ENCODE measurements at places on chromosomes 12 and 14.

DNA sequence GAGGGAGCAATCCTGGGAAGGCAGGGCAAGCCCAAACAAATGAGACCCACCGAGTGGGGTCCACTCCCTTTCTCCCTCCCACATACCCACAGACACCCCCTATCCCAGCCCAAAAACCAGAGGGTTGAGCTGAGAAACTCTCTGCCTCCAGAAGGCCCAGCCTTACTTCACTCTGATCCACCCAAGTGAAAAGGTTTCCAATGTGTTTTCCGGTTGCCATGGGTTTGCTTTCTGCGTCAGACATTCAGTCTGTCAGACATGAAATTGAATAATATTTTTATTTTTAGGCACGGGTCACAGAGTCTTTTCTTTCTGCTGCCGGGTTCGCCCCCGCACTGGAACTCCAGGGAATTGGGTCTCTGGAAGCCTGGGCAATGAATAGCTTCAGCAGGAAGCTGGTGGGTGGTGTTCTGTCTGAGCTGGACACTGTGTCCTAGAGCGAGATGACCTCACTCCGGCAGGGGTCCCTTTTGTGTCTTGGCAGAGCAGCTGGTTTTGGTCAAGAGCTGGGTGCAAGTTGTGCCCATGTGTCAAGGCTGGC is 69.8 kb upstream of the CLMN start:
- DNase-seq: peak; percentile 18

GRCh38 chr14:80425686-80426085 is 214.4 kb upstream of the DIO2 start:
- no peak for DNase-seq

- DNase-seq: no peak
Measured at GRCh38 chr14:72812292-72812851, 81.5 kb downstream of the DPF3 start.

- DNase-seq: peak; percentile 48
Measured at GRCh38 chr12:131189781-131190180, 236.1 kb downstream of the ADGRD1 start.

- DNase-seq: no peak
Measured at GRCh38 chr12:85441741-85442140, 161.7 kb downstream of the ALX1 start.

GRCh38 chr12:49948866-49949845 is 1.4 kb upstream of the AQP2 start:
- DNase-seq: no peak

DNA sequence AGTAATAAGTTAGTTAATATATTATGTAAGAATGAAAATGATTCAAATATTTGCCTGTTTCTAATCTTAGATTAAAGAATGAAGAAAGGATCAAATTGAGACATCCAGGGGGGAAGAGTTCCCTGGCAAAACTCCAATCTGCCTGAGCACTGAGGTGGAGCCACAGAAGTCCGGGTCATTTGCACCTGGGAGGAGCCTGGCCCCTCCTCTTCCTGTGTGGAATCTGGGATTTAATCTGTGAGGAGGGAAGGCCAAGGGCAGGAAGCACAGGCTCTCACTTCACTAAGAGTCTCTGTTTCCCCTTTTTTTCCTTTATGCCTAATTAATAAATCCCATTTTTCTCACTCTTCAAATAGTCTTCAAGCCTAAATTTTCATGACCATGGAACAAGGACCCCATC is 599.5 kb downstream of the FLRT2 start:
- DNase-seq: no peak

GRCh38 chr12:72465155-72465554 is 193.0 kb downstream of the TRHDE start:
- DNase-seq: no peak

DNA sequence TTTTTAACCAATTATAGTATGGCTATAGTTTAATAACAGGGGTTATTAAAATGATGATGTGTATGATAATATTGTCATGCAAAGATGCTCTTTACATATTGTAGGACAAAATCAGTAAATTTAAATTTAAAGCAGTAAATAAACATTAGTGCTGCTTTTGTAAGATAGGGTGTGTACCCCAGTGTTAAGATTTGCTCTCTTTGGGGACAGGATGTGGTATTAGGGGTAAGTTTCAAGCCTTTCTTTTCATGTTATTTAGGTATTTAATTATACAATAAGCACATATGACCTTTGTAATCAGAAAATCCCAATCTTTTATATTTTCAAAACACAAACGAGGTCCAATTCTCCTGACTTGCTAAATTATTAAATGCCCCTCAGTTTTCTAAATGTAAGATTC is 39.7 kb upstream of the RPH3A start:
- no peak for DNase-seq

DNA sequence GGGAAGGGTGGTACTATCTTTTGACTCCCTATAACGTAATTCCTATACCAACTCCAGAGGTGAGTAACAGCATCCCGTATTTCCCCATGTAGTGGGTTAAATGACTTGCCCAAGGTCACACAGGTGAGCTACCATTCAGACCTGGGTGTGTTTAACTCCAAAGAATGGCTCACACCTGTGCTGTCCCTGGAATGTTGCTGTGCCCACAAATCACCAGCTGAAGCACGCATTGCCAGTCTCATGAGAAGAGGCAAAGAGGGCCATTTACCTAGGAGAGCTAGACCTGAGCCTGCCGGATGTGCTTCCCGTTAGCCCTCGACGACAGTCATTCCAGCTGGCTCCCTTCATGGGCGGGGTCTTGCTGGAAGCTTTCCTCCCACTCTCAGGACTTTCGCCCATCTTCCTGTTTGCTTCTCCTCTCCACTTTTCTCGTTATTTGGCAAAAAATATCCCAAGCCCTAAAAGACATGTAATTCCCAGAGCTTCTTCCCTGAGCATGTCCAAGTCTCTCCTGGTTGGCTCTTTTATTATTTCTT is 106.6 kb upstream of the VASH1 start:
- no peak for DNase-seq

GRCh38 chr14:81367563-81367962 is 32.6 kb downstream of the STON2 start:
- no peak for DNase-seq

All from islet precursor cell (in vitro differentiated cells).